IPS DF 19.7 (cell line): ENCODE measurements at places on chromosomes 16 and 17.

DNA sequence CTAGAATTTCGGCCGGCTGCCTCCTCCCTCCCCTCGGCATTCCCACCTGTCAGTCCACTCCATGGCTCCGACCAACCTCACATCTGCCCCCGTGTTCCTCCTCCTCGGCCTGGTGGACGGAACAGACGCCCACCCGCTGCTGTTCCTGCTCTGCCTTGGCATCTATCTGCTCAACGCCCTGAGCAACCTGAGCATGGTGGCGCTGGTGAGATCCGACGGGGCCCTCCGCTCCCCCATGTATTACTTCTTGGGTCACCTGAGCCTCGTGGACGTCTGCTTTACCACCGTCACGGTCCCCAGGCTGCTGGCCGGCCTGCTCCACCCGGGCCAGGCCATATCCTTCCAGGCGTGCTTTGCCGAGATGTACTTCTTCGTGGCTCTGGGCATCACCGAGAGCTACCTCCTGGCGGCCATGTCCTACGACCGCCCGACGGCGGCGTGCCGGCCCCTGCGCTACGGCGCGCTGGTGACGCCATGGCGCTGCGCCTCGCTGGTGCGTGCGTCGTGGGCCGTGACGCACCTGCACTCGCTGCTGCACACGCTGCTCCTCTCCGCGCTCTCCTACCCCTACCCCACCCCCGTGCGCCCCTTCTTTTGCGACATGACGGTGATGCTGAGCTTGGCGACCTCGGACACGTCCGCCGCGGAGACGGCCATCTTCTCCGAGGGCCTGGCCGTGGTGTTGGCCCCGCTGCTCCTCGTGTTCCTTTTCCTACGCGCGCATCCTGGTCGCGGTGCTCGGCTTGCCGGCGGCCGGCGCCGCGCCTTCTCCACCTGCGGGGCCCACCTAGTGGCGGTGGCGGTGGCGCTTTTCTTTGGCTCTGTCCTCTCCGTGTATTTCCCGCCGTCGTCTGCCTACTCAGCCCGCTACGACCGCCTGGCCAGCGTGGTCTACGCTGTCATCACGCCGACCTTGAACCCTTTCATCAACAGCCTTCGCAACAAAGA lies at the start of gene OR3A2:
TSS of gene OR3A2 (minus strand) at position 440 of the 948 bp plus-strand sequence.
- DNase-seq = no peak

DNA sequence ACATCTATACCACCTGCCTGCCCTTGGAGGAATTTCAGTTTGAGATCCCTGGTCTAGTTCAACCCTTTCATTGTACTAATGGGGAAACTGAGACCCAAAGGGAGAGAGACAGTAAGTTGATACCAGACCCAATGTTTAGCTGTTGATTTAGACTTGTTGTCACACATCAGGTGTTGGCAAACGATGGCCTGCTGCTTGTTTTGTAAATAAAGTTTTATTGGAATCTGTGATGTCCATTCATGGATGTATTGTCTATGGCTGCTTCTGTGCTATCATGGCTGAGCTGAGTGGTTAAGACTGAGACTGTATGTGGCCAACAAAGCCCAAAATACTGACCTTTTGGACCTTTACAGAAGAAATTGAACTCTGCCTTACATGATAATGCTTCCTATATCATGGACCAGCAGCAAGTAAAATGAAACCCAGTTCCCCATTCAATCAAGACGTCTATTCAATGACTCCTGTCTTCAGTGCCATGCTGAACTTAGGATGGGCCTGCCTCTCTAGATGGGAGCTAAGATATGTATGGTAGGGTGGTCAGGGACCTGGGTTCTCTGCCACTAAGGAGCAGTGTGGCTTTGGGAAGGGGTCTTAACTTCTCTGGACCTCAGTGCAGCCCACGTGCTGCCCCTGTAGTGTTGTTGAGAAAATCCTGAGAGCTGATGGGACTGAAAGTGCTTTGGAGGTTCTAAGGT lies 111.0 kb downstream of the IRX5 start:
- DNase-seq = no peak

GRCh38 chr17:79341222-79341780 lies 266.7 kb downstream of the ENGASE start:
- DNase-seq = no peak

GRCh38 chr16:27547134-27547533 lies 2.6 kb downstream of the GTF3C1 start:
- DNase-seq = no peak

- no peak for DNase-seq
Observed at GRCh38 chr17:10295728-10296343, 77.0 kb downstream of the MYH13 start.

- no peak for DNase-seq
Observed at GRCh38 chr16:14511800-14512135, 118.3 kb downstream of the PARN start.

DNA sequence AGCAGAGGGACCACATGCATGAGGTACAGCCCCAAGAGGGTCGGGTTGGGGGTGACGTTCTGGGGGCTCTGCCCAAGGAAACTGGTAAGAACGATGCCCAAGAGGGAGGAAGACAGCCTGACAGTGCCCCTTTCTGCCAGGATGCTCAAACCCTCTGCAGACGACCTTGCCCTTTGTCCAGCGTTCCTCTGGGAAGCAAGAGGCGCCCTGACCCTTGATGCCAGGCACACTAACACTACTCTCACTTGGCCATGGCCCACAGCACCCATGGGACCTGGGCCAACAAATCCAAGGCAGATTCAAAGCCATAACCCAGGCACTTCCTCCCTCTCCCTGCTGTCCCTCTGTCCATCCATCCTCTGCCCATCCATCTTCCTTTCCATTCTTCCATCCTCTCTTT lies 20.4 kb downstream of the TK2 start:
- DNase-seq = no peak

DNA sequence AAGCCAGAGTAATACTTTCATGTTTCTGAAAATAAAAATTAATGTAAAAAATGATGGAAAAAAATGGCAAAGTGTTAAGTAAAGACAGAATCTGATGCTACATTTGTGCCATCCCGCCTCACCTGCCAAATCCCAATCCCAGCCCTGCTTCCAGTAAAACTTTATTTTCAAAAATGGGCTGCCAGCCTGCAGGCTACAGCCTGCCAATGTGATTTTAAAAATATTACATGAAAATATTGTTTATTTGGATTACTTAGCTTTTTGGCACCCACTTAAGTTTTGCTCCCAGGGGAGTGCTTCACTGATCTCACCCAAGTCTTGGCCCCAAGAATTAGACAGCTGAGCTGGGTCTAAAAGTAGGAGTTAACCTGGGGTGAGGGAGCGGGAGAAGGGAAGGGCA lies 112.8 kb downstream of the C16orf78 start:
- no peak for DNase-seq

GRCh38 chr16:8877894-8878522 lies 4.1 kb upstream of the LITAFD start:
- DNase-seq = no peak

DNA sequence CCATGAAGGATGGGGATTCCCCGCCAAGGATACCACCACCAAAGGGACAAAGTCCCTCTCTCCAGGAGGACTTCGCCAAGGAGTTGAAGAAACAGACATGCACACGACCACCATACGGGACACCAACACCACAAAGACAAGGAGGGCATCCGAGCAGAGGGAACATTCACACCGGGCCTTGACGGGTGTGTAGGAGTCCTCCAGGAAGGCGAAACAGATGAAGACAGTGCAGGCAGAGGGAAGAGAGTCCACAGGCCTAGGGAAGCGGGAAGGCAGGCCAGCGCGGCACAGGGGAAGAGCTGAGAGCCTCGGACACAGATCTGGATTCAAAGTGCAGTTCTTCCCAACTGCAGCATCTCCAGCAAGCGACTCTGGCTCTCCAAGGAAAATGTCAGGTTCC lies 10.8 kb downstream of the COTL1 start:
- no peak for DNase-seq

- no peak for DNase-seq
Observed at GRCh38 chr16:89695875-89696669, 5.4 kb downstream of the SPATA2L start.

DNA sequence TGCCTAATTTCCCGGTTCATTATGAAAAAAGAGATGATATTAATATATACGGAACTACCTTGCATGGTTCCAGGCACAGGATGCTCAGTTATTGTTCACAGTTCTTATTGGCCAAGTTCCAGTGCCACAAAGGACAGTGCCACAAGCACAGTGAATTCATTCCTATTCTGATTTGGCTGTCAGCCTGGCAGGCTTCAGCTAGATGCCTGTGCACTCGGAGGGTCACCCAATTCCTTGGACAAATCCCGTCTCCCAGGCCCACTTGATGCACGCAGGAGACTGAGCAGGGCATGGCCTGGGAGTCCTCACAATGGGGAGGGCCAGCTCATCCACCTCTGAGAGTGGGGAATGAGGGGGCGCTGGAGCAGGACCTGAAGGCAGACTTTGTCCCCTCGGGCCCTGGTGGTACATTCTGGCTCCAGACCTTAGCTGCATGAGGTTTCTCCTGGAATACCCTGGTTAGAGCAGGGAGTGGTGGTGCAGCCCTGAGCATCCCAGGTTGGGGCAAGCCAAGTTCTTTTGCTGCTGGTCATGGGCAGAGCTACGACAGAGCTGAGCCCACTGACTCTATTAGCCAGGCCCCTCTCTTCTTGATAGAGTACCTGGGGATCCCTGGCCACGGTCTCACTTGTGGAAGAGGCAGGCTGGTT lies 41.4 kb downstream of the MIS12 start:
- DNase-seq = no peak

DNA sequence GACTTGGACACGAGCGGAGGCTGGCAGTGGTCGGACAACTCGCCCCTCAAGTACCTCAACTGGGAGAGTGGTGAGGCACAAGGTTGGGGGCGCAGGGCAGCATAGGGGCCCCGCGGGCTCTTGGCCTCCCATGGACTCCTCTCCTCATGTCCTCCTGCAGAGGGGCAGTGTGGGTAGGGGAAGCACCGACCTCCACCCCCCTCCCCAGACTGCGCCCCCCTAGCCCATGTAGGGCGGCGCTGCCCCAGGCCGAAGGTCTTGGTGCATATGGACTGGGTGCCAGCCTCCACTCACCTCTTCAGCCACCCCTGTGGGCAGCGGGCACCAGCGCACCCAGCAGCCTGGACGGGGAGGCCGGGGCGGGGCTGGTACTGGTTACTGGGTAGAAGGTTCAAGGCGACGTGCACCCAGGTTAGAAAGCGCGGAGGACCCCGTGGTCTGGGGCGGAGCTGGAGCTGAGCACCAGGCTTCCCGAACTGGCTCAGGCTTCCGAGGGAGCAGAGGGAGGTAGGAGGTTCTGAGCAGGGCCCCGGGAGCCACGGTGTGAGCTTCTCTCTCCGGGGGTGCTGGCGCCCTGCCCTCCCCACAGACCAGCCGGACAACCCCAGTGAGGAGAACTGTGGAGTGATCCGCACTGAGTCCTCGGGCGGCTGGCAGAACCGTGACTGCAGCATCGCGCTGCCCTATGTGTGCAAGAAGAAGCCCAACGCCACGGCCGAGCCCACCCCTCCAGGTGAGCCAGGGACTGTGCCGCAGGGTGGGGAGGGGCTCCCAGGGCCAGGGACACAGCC lies 39.5 kb downstream of the MRC2 start:
- no peak for DNase-seq

GRCh38 chr17:41919840-41920579 lies 1.3 kb upstream of the ACLY start:
- no peak for DNase-seq

DNA sequence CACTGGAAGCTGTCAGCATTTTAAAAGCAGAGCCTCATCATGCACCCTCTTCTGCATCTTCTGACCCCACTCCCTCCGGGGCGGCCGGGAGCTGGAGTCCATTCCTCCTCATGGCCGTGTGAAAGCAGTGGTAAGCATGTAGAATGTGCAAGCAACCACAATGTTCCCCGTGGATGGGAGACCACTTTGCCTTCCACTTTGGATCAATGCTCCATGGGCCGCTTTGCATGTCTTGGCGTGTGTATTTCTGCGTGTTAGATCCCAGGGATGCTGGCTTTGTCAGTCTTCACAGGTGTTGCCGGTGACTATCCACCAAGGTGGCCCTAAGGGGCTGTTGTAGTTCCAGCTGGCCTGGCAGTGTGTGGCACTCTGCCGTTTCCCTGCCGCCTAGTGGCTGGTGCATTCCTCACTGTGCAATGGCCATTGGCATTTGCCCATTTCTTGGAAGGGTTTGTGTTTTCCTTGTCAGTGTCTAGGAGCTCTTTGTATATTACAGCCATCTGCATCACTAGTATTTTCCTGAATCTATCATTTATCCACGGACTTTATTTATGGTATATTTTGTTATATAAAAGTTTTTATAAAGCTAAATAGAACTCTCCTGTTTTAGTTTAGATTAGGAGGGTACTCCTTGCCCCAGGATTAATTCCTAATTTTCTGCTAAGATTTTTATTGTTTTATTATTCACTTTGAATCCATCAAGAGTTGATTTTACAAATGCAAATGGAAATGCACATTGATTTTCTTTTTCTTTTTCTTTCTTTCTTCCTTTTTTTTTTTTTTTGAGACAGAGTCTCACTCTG lies 5.8 kb upstream of the ALDH3A1 start:
- no peak for DNase-seq

GRCh38 chr17:51667706-51668083 lies 407.3 kb downstream of the UTP18 start:
- DNase-seq = no peak
